Umbilical cord (tissue), 2 donors: ENCODE measurements at places on chromosomes 1 and 21. TPM values are rescaled to one million over a fixed set of nuclear protein-coding genes. Genes with fewer than 3 reads are reported as not detected.

DNA sequence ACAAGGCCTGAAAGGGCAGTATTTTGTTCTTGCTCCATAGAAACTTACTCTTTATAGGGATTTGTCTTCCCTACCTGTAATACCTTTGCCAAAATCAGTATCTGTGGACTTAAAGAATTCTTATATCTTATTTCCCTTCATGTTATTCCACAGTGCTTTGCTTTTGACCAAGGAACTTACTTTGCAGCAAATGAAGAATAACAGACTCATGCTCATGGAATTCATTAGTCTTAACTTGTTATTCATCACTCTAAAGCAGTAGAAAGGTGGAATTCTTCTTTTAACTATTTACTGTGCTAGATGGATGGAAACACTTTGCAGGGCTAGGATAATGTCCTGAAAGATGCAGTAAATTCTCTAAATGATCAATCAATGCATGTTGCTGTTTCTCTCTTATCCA, 45.9 kb downstream of the DUSP10 start:
- DNase-seq: peak; percentile 26

ST6GALNAC3 gene
- total RNA-seq: 7.2 TPM

DNA sequence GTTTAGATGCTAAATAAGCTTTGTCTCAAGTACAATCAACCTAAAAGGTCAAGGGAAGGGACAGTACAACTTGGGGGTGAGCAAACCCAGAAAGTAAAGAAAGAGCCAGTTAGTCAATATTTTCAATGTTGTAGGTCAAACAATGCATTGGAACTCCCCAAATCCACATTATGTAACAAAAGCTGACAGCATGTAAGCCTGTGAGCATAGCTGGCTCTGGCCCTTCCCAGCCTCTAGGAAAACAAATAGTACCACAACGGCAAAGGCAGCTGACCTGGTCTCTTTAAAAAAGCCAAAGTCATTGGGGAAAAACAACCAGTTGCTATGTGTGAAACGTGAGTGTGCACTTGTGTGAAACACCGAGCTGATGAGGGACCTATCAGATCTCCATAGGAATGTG, 3.4 kb downstream of the CBR1 start:
- no peak for DNase-seq

DNA sequence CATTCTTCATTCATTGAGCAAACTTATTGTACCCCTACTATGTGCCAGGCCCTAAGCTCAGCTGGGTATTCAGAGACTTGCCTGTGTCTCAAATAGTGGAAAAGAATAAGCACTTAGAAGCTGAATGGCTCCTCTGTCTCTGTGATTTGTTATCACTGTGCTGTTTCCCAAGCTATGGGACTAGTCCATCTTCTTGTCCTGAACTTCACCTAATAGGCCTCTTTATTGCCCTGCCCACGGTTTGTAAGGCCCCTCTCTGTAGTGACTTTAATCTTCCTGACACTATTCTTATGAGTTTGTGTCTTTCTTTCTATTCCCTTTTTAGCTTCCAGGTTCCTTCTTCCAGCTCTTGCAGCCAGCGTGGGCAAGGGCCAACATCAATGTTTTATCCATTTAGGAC, 85.4 kb upstream of the LPGAT1 start:
- no peak for DNase-seq

- peak; percentile 12 for DNase-seq
Observed at GRCh38 chr1:84089867-84090266, 54.2 kb upstream of the PRKACB start.

RUSC1 gene
- 17.1 TPM for total RNA-seq

CD247 gene
- 6.5 TPM for total RNA-seq
